Upper lobe of left lung (tissue), 6 donors: ENCODE measurements at places on chromosomes 1 and 21.

DNA sequence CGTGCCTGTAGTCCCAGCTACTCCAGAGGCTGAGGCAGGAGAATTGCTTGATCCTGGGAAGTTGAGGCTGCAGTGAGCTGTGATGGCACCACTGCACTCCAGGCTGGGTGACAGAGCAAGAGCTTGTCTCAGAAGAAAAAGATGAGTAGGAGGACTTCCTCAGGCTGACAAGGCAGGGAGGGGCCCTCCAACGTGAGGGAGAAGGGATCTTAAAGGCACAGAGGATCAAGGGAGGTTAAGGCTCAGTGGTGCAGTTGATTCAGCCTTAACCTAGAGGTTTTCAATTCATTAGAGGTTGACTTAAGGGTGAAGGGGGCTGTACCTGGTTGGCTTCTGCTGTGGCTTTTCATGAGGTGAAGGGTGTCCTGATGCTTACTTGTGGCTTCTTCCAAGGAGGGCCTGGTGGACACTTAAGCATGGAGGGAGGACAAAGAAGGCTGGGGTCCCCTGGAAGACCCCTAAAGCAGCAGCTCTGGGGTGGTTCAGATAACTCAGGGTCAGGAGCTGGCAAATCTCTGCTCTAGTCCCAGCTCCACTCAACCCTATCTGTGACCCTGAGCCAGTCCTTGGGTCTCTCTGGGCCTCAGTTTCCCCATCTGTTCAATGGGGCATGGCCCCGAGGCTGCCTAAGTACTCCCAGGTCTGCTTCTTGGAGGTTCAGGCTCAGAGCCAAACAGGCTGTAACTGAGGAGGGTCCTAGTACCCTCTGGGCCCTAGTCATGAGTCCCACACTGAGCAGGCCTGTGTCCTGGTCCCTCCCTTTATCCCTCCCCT, 6.3 kb downstream of the EXTL1 start:
- DNase-seq: no peak

DNA sequence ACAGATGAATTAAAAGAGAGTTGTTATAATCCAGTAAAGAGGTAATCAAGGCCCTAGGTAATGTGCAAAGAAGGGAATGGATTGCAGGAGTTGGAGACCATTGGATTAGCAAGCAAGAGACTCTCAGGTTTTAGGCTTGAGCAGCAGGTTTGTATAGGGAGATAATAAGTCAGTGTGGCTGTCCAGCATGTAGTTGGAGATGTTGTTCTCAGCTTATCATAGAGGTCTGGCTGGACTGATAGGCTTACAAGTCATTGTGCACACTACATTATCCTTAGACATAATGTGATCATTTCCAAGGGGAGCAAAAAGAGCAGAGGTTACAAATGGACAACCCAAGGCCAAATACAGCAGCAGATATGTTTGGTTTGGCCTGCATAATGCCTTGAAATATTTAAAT, 45.9 kb upstream of the SAMD13 start:
- DNase-seq: no peak

- no peak for DNase-seq
These were observed 33.0 kb downstream of the EPHX1 start for GRCh38 chr1:225842788-225843425.

GRCh38 chr1:63203641-63204040, 118.7 kb upstream of the FOXD3 start:
- DNase-seq: no peak

DNA sequence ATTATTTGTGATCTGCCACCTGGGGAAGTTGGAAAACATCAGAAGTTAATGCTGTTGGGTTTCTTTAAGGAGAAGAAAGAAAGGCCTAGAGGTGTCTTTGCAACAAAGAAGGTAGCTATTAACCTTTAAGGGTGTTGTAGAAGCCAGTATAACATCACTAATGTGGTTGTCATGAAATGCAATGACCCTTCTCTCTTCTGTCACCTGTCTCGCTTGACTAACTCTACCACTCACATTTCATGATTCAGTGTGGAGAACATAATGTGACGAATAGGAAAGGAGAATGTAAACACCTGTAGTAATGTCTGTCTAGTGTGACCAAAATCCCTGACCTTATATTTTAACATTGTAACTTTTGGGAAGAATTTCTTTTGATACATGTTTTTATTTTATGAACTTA, 211.7 kb upstream of the UBE2U start:
- no peak for DNase-seq

- DNase-seq: no peak
These were observed 4.0 kb upstream of the KCNA10 start for GRCh38 chr1:110523011-110523410.

DNA sequence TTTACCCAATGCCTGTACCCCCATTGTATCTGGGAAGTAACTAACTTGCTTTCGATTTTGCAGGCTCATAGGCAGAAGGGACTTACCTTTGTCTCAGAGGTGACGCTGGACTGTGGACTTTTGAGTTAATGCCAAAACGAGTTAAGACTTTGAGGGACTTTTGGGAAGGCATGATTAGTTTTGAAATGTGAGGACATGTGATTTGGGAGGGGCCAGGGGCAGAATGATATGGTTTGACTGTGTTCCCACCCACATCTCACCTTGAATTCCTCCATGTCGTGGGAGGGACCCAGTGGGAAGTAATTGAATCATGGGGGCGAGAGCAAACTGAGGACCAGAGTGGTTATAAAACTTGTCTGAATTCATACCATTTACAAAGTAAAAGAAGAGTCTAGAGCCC, 77.1 kb upstream of the HOOK1 start:
- no peak for DNase-seq

DNA sequence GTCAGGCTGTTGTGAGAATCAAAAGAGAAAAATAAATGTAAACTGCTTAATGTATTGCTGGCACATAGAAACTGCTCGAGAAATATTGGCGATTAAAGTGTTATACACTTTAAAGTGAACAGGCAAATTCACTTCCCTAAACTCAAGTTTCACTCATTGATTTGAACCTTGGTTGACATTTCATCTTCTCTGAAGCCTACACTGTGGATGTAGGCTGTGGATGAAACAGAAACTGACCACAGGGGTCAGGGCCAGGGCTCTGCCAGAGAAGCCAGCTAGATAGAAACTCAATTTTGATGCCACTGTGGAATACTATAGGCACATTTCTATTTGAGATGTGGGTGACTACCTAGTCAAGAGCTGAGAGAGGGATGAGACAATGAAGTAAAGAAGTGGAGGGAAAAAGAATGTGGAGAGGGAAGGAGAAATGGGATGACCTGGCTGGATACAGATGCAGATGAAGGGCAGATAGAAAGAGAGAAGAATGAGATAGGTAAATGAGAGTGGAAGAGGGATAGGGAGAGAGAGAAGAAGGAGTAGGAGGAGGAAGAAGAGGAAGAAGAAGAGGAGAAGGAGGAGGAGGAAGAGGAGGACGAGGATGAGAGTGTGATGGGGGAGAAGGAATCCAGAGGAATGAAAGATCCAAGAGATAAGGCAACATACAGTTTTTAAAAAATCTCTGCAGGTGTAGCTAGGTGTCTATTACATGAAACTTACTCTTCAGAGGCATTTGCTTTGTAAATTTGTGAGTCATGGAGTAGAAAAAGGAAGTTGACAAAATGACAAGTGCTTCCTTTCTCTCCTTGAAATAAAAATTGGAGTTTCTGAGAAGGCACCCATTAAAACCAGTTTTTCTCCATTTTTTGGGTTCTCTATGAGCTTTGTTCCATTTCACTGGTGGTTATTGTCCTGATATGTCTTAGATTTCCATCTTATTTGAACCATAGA, 17.4 kb upstream of the CD1D start:
- no peak for DNase-seq

- no peak for DNase-seq
These were observed 15.4 kb upstream of the RBM34 start for GRCh38 chr1:235176486-235176885.

- no peak for DNase-seq
These were observed 3.6 kb downstream of the UBXN11 start for GRCh38 chr1:26302733-26303405.

- DNase-seq: no peak
These were observed 40.6 kb downstream of the MAPKAPK2 start for GRCh38 chr1:206725109-206725963.

GRCh38 chr1:21721295-21721985, 52.3 kb upstream of the RAP1GAP start:
- DNase-seq: no peak
